ENCODE measurements at places on chromosomes 5 and 9.

- DNase-seq: no peak
Observed at GRCh38 chr5:160312134-160312959, at the start of gene CCNJL. CCNJL (minus strand) TSS chr5:160312564; CDS start chr5:160311923, 641 bp downstream.

DNA sequence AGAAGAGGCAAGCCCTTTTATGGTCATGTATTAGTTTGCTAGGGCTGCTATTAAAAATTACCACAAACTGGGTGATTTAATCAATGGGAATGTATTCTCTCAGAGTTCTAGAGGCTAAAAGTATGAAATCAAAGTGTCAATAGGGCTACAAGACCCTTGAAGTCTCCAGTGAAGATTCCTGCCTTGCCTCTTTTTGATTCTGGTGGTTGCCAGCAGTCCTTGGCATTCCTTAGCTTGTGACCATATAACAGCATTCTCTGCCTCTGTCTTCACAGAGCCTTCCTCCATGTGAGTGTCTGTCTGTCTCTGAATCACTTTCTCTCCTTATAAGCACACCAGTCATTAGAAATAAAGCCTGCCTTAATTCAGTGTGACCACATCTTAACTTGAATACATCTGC lies 282.7 kb downstream of the KCNN2 start:
- no peak for DNase-seq

DNA sequence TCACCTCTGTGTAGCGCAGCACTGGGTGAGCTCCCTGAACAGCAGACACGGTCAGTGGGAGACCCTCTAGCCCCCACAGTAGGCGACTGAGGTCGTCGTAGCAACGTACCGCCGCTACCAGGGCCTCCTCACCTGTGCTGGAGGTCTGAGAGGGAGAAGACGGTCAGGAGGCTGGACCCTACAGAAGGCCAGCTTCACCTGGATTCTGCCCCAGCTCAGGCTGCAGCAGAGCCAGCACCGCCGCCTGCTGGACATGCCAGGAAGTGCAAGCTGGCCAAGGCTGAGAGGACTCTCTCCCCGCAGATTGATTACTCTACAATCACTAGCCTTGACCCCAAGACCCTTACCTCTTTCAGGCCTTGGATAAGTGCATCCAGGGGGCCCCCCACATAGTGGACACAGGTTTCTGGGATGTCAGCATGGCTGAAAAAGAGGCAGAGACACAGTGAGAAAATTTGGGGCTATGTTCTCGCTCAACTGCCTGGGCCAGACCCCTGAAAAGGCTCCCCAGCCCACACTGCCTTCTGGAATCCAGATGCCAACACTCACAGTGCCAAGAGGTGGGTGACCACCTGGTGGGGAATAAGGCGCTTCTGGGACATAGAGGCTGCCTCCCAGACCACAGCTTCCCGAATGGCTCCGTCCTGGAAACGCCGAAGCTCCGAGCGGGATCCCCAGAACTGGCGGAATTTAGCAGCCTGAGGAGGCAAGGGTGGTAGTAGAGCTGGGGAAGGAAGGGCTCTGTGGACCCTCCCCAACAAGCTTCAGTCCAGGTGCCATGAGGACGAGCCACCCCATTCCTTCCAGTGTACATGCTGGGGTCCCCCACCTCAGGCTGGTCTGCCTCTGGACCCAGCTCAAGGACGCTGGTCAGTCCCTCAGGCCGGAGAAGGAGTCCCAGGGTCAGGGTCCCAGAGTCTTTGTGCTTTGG lies 6.9 kb downstream of the NOL6 start:
- DNase-seq: peak; percentile 32

GRCh38 chr9:103574056-103574455 lies 520.1 kb upstream of the SMC2 start:
- no peak for DNase-seq

- DNase-seq: no peak
Observed at GRCh38 chr5:168921147-168921866, 342.1 kb upstream of the PANK3 start.

GRCh38 chr9:16485575-16486321 lies 384.7 kb downstream of the BNC2 start:
- no peak for DNase-seq

GRCh38 chr5:149282027-149282965 lies 10.6 kb downstream of the AFAP1L1 start:
- DNase-seq: no peak

- DNase-seq: peak; percentile 8
Observed at GRCh38 chr5:157108976-157109375, at the start of gene HAVCR2. HAVCR2 (minus strand) TSS chr5:157109044; CDS start chr5:157108983, 61 bp downstream.

GRCh38 chr9:4700091-4700490 lies 20.7 kb downstream of the CDC37L1 start:
- DNase-seq: no peak

- no peak for DNase-seq
Observed at GRCh38 chr5:65142511-65143011, 339.2 kb downstream of the ADAMTS6 start.

GRCh38 chr5:1502046-1502736 lies 21.6 kb downstream of the LPCAT1 start:
- DNase-seq: no peak

- DNase-seq: no peak
Observed at GRCh38 chr9:120974921-120975320, 48.3 kb upstream of the TRAF1 start.

GRCh38 chr9:129242191-129242941 lies 64.3 kb upstream of the IER5L start:
- DNase-seq: no peak

GRCh38 chr9:113480612-113481011 lies 17.1 kb downstream of the RGS3 start:
- DNase-seq: no peak

DNA sequence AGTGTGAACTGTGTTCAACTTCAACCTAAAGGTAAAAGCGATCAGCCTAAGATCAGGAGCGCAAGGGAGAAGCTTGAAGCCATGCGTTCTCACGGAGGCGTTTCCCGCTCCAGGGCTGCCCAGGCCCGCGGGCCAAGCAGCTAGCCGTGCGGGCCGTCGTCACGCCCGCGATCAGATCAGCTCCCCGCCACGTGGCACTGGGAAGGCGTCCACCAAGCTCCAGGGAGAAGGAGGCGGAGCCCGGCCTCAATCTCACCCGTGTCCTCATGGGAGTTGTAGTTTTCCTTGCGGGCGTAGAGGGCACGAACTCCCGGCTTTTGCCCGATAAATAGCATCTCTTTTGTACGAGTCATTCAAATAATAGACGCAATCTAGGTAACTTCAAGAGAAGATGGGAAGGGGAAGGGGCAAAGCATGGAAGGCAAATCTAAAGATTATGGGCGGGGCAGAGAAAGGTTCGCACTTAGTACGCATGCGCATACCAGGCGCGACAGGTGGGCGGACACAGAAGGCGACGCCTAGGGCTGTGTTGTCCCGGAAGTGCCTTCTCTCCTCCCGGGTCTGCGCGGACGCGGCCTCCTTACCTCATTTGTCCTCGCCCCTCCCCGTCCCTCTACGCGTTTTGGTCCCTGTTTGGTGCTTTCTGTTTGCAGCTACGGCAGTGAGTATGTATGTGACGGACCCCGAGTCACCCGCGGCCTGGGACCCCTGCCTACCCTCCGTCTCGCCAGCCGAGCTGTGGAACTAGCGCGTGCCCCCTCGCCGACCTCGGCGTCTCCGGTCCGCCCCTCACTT lies 40.8 kb upstream of the ZCCHC7 start:
- DNase-seq: peak; percentile 81

- no peak for DNase-seq
Observed at GRCh38 chr5:155069961-155070360, 56.4 kb downstream of the KIF4B start.

- no peak for DNase-seq
Observed at GRCh38 chr9:82593501-82593900, 469.4 kb downstream of the RASEF start.

DNA sequence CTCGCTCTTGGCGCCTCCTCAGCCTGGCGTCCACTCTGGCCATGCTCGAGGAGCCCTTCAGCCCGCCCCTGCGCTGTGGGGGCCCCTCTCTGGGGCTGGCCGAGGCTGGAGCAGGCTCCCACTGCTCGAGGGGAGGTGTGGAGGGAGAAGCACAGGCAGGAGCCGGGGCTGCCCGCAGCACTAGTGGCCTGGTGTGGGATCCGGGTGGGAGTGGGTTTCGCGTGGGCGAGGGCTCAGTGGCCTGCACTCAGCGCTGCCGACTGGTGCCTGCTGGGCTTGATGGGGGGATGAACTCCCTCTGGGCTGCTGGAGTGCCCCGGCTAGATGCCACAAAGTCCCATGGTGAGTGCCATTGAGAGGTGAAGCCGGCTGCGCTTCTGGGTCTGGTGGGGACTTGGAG lies 4.4 kb upstream of the HSPA4 start:
- no peak for DNase-seq

DNA sequence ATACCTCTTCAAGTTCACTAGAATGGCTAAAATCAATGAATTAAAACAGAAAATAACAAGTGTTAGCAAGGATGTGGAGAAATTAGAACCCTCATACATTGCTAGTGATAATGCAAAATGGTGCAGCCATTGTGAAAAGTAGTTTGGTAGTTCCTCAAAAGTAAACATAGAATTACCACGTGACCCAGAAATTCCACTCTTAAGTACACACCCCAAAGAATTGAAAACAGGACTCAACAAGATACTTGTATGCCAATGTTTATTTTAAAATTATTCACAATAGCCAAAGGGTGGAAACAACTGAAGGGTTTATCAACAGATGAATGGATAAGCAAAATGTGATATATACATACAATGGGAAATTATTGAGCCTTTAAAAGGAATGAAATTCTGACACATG lies 70.3 kb downstream of the BARX1 start:
- DNase-seq: no peak

- DNase-seq: no peak
Observed at GRCh38 chr9:98992885-98993569, 49.3 kb downstream of the COL15A1 start.

DNA sequence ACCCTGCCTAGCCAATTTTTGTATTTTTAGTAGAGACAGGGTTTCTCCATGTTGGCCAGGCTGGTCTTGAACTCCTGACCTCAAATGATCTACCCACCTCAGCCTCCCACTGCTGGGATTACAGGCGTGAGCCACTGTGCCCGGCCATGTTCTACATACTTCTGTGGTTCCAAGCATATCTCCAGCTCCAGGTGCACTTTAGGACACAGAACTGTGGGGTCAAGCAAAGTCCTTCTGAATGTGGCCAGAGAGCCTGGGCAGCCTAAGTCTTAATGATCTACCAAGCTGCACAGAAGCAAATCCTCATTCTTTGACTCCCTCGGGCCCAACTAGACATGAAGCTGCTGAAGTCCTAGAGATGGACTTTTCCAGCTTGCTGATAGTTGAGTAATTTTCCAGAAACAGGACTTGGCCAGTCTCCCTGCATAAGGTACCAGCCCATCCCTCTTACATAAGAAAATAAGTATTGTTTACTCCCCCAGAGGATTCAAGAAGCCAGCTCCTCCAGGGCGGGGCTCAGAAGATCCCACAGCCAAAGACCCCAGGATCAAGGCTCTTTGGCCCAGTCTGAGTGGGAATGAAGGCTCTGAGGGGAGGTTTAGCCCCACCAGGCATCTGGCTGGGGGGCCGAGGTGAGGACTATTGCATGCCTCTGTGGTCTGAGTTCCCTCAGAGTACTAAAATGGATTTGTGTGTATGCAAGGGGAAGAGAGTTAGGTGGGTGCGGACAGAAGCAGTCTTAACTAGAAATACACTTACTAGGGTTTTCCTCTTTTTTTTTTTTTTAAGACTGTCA lies 8.7 kb downstream of the CLTB start:
- DNase-seq: no peak

GRCh38 chr9:131669269-131670157 lies 70.4 kb downstream of the RAPGEF1 start:
- DNase-seq: no peak

- no peak for DNase-seq
Observed at GRCh38 chr5:96572864-96573512, 89.2 kb upstream of the CAST start.

DNA sequence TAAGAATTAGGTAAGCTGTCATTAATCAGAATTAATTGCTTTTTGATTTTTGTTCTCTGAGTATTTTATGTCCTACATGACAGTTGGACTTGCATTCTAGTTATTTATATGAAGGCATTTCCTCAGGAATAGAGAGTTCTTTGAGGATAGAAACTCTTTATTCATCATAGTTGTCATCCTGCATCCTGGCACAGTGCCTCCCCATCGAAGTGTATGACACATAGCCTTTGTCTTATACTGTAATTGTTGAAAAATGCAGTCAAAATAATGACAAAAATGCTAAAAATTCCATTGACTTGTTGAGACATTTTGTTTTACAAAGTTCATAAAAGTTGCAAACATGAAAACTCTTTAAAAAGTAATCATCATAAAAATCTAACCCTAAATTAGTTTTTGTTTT lies 36.5 kb downstream of the CFAP95 start:
- DNase-seq: no peak

GRCh38 chr5:175623088-175623487 lies 34.8 kb upstream of the HRH2 start:
- DNase-seq: no peak

GRCh38 chr9:77276799-77277198 lies 99.5 kb downstream of the VPS13A start:
- DNase-seq: no peak

DNA sequence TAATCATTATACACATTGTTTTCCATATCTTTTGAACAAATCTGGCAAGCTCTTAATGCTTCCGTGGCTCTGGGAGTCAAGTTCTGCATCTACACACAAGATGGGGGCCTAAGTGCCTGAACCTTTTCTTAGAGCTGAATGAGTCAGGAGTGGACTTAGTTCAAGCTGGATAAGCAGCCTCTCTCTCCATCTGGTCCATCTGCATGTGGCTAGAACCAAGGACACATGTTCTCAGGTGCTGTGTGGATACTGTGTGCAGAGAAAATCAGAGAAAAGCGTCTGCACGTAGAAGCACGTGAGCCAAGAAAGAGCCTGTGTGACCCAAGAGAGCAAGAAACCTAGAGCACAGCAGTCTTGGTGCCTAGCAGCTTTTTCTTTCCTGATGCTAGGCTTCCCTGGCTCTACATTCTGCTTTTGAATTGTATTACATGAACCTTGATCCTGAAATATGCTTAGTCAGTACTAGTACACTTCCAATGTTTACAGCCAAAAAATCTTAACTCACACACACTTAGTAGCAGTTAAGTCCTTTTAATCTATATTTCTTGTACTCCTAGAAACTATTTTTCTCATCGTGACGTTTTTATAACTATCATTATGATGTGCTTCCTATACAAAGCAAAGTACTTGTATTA lies 1798.9 kb downstream of the MAT2B start:
- DNase-seq: no peak

All from activated naive CD4-positive, alpha-beta T cell (primary cell).